ENCODE measurements at places on chromosomes 3 and 15. TPM values are rescaled to one million over a fixed set of nuclear protein-coding genes. Genes with fewer than 3 reads are reported as not detected.
A peak's percentile ranks its signal among the peaks of the same experiment; 100 is the strongest.

MESP2 gene
- total RNA-seq, result not detected

NEO1 gene
- total RNA-seq, result 157 TPM

BLM gene
- 5.4 TPM for total RNA-seq

DNA sequence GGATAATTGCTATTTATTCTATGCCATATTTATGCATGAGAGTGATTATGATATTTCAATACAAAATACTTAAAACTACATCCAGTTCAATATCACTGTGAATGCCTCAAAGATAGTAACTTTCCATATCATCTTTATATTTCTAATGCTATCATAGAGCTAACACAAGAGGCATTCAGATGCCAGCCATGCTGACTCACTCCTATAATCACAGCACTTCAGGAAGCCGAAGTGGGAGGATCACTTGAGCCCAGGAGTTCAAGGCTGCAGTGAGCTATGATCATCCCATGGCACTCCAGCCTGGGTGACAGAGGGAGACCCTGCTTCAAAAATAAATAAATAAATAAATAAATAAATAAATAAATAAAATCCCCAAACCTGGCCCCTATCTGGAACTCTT lies 498.7 kb downstream of the EPHA3 start:
- no peaks in the 10 kb centered on the region for H3K36me3 ChIP-seq
- no peak overlapping the region for H3K27ac ChIP-seq
- DNase-seq, result no peak
- no peaks in the 10 kb centered on the region for H3K27me3 ChIP-seq
- no peak overlapping the region for H3K4me3 ChIP-seq

GRCh38 chr3:188241072-188241471 lies 87.1 kb downstream of the LPP start:
- H3K27me3 ChIP-seq, result no peaks in the 10 kb centered on the region
- H3K4me3 ChIP-seq, result no peak overlapping the region
- no peak overlapping the region for H3K27ac ChIP-seq
- H3K4me1 ChIP-seq, result peaks cover 12% of the 10 kb centered on the region
- peak; percentile 39 for DNase-seq

DNA sequence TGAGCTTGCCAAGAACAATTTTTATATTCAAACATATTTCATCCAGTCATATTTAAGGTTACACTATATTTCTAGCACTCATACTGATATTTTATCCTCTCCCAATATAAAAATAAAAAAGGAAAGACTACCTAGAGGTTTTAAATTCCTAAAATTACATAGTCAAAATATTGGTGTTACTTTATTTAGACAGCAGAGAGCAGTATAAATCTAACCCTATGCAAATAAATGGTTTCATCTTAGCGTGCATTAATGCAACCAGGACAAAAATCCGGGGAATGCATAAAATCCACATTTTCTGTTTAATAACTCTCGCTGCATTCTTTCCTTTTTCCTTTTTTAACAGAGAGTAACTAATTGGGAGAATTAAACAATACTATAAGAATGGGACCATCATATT lies 1447.4 kb upstream of the ALCAM start:
- H3K36me3 ChIP-seq, result no peaks in the 10 kb centered on the region
- H3K27ac ChIP-seq, result peak overlapping the region; percentile 55
- peaks cover 21% of the 10 kb centered on the region for H3K4me1 ChIP-seq
- no peak overlapping the region for H3K4me3 ChIP-seq

GRCh38 chr3:8325306-8325705 lies 176.3 kb upstream of the LMCD1 start:
- H3K4me1 ChIP-seq, result no peaks in the 10 kb centered on the region
- H3K4me3 ChIP-seq, result no peak overlapping the region
- H3K36me3 ChIP-seq, result peaks cover 3% of the 10 kb centered on the region
- DNase-seq, result no peak
- H3K27me3 ChIP-seq, result peaks cover 2% of the 10 kb centered on the region

GRCh38 chr3:11386465-11387113 lies 114.4 kb downstream of the ATG7 start:
- no peak overlapping the region for H3K27ac ChIP-seq
- H3K36me3 ChIP-seq, result no peaks in the 10 kb centered on the region
- no peak overlapping the region for H3K4me3 ChIP-seq
- peaks cover 2% of the 10 kb centered on the region for H3K27me3 ChIP-seq

DNA sequence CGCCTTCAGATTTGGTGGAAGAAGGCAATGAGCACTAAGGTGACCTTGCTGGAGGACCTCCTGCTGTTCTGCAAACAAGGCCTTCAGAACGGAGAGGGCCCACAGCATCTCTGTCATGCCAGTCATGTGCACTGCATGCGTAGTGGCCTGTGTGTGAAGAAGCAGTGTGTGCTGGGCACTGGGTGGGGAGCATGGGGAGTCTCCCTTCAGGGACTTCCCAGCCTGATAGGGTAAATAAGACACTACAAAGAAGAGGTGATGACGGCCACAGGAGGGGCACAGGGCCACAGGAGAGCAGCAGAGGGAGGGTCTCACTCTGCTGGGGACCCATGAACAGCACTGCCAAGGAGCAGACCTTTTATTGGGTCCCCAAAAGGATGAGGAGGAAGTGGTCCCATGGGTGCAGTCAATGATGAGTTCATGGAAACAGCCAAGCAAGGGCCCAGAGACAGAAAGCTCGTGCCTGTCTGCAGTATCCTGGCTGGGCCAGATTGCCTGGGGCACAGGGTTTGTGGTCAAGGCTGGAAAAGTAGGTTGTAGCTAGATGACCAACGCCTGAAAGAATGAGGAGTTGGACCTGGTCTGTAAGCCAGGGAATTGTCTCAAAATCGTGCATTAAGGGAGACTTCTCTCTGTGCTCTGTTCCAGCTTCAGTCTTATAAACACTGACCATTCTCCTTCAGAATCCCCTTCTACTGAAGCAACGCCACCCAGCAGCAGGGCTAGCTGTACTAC lies 67.8 kb upstream of the SEC61A1 start:
- DNase-seq, result no peak
- no peak overlapping the region for H3K4me3 ChIP-seq
- peaks cover 3% of the 10 kb centered on the region for H3K27me3 ChIP-seq

DNA sequence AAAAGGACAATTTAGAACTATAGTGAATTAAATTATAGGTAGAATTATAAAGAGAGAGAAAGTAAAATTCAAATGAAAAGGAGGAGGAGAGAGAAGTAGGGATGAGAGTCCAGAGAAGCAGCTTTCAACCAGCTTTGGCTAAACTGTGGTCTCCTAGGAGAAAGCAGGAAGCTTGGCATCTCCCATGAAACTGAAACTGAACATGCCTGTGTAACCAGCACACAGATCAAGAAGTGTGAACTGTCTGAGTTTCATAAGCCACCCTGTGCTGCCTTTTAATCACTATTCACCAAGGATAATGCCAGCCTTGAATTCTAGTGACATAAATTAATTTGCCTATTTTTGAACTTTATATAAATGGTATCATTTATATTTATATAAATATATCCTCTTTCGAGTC lies 128.5 kb downstream of the MYRIP start:
- H3K27me3 ChIP-seq, result no peaks in the 10 kb centered on the region
- no peak overlapping the region for H3K4me3 ChIP-seq
- H3K36me3 ChIP-seq, result no peaks in the 10 kb centered on the region
- no peak for DNase-seq
